ENCODE measurements at places on chromosomes 12 and 14.

DNA sequence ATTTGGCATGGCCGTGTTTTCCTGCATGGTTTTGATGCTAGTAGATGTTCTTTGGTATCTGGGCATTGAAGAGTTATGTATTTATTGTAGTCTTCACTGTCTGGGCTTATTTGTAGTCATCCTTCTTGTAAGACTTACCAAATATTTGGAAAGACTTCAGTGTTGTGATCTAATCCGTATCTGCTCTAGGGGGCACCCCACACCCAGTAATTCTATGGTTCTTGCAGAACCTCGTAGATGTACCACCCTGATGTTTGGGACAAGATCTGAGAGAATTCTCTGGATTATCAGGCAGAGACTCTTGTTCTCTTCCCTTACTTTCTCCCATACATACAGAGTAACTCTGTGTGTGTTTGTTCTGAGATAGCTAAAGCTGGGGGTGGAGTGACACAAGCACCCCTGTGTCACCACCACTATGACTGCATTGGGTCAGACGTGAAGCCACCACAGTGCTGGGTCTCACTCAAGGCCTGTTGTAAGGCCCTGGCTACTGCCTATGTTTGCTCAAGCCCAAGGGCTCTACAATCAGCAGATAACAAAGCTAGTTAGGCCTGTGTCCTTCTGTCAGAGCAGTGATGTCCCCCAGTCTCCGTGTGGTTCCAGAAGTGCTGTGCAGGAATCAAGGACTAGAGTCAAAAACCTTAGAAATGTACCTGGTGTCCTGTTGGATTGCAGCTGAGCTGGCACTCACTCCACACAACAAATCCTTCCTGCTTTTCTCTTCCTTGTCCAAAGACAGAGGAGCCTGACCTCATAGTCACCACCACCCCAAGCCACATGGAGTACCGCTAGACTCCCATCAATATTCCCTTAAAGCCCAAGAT is 9.6 kb downstream of the RDH16 start:
- no peak for DNase-seq

DNA sequence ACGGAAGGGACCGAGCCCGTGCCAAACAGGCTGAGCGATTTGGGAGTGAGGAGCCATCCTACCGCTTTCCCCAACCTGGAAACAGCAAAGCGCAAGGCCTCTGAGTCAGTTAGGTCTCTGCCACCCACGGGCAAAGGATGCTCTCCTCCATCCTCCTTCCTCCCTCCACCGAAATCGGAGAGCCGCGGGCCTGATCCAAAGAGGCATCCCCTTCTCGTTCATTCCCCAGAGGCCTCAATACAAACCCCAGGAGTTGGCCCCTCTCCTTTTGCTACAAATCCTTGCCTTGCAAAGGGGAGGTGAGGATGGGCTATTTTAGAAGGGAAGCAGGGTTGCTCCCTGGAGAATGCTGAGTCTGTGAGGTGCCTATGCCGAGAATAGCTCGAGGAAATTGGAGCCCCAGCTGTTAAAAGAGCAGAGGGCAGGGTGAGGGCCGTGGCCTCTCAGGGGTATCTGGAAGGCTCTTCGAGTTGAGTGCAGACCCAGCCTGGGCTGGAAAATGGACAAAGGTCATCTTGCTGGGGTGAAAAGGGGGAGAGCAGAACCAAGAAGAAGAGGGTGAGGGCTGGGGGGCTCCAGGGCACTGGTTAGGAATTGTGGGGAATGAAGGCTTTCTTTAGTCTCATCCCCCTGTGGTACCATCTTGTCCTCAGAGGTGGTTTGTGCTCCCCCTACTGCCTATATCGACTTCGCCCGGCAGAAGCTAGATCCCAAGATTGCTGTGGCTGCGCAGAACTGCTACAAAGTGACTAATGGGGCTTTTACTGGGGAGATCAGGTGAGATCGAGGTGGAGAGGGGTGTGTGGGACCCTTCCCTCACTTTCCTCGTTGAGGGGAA is 1.1 kb downstream of the TPI1 start:
- peak; percentile 45 for DNase-seq

GRCh38 chr12:50049254-50050118 is 7.9 kb upstream of the ASIC1 start:
- DNase-seq, result no peak

- no peak for DNase-seq
These were observed 2.8 kb upstream of the KCNK10 start for GRCh38 chr14:88325883-88326282.

DNA sequence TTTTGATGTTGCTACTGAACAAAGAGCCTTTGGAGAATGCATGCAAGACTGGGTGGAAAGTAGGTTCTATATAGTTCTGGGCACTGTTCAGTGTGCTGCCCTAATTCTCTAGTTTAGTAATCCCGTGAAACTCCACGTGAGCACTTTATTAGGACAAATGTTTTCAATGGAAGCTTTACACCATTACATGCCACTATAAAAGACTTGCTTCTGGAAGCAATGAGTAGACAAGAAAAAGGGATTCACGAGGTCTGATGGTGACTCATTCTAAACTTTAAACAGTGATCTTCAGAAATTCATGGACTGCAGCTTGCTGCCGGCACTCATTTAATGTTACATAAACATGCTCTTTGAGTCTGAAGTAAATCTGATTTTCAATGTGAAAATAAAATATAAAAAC is 22.3 kb downstream of the ATG14 start:
- DNase-seq, result peak; percentile 84

DNA sequence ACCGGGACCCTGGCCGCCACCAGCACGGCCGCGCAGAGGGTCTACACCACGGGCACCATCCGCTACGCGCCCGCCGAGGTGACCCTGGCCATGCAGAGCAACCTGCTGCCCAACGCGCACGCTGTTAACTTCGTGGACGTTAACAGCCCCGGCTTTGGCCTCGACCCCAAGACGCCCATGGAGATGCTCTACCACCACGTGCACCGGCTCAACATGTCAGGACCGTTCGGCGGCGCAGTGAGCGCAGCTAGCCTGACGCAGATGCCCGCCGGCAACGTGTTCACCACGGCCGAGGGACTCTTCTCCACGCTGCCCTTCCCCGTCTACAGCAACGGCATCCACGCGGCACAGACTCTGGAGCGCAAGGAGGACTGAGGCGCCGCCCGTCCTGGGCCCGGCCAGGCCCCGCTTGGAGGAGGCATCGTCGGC is 150.1 kb downstream of the EGLN3 start:
- no peak for DNase-seq

DNA sequence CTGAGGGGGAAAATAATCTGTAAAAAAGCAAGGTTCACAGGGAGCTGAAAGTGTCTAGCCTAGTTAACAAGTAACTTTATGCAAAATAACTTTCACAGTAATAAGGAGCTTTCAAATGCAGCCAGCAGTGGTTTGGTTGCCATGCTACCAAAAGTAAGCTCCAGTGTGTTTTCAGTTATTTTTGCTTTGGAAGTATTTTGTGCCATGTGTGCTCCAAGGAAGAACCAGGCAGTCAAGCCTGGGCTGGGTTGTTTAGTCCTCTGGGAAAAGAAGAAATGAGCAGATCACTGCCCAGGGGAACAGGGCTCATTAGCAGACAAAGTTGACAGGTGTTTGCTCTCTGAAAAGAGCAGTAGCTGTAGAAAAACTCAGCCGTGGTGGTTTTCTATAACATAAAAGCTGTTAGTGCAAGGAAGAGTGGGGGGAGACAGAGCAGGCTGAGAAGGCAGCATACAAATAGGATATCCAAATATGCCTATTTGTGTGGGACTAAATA is 92.8 kb upstream of the TMTC2 start:
- no peak for DNase-seq

DNA sequence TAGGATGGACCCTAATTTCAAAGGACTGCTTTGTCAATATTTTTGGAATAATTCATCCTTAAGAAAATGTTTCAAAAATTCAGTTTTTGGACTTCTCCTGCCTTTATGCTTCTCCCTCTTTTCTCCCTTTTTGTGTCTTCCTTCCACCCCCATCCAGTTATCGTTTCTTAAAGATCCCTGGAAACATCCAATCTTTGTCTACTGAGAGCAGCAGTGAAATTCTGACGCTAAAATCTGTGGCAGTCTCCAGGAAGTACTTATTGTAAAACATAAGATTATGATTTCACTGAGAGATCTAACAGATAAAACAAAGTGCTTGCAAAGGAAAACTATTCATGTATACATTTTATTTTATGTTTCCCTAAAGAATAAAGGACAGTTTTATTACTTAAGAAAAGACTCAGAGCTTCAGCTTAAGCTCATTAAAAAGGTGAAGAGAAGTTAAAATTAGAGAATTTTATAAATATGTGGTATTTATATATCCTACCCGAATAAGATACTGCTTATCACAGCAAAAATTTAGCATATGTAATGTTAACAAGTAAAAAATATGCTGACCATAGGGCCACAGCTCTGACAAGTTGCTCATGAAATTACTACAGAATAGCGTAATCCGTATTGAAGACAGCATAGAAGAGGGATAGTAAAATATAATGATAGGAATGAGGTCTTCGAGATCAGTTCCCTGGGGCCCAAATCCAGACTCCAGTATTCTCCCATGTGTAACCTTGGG is 6.9 kb downstream of the FRMD6 start:
- no peak for DNase-seq

DNA sequence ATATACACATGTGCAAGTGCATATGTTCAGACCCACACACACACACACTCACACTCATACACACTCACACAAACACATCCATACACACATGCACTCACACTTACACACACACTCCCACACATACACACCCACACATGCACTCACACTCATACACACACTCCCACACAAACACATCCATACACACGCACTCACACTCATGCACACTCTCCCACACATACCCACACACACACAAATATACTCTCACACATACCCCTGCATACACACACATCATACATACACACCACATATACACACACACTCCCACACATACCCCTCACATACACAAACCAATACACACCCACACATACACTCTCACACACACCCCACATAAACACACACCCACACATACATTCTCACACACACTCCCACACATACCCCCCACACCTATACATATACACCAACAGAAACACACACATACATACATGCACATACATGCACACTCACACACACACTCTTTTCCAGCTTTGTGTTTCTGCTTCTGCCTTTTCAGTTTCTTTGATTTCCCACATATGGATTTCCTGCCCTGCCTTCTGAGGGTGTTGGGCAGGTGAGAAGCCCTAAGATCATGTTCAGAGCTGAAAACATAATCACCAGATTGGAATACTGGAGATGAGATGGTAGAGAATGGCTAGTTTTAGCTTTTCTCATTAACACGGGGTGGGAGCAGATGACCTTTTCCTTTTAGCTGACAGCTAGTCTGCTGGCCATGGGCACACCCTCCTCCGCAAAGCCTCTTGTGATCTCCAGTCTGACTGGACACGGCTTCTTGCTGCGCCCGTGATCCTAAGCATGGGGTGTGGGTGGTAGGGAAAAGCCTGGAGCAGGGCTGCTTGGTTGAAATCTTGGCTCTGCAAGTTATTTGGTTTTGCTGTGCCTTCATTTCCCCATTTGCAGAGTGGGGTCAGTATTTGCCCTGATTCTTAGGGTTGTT is 214.0 kb downstream of the CHST11 start:
- DNase-seq, result peak; percentile 43

DNA sequence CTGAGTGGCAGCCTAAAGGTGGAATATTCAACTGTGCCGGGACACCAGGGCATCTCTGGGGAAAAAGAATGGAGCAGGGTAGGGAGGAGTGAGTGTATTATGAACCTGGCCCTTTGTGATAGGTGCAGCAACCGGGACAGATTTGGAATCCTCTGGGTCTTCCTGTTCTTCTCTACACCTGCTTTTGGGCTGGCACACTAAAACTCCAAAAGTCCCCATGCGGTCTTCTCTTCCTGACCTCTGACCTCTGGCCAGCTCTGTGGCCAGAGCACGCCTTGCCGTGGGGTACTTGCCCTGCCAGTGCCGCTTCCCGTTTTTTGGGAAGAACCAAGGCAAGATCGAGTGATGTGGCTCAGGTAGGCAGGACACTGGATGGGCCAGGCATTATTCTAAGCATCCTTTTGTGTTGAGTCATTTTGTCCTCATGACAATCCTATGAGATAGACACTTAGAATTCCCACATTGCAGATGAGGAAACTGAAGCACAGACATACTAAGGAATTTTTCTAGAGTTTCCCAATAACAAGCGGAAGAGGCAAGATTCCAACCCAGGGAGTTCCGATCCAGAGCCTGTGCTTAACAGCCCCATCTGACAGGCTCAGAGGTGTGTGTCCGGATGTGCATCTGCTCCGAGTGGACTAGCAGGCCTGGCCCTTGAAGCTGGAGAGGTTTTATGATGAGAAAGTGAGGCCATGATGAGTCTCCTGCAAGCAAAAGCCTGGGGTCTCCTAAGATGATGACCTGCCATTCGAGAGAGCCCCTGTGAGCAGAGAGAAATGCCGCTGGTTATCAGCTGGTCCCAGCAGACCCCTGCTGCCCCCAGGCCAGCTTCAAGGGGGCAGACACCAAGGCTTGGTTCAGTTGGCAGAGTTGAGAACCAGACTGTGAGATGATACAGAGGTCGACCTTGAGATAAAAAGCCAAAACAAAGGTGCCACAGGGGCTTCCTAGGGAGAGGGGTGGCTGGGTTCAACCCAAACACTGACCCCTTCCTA is 67.9 kb upstream of the ESRRB start:
- DNase-seq, result no peak

All from mesenchymal stem cell (in vitro differentiated cells and primary cell).